Right cardiac atrium (tissue), 5 donors: ENCODE measurements at places on chromosomes 6 and 20.

DNA sequence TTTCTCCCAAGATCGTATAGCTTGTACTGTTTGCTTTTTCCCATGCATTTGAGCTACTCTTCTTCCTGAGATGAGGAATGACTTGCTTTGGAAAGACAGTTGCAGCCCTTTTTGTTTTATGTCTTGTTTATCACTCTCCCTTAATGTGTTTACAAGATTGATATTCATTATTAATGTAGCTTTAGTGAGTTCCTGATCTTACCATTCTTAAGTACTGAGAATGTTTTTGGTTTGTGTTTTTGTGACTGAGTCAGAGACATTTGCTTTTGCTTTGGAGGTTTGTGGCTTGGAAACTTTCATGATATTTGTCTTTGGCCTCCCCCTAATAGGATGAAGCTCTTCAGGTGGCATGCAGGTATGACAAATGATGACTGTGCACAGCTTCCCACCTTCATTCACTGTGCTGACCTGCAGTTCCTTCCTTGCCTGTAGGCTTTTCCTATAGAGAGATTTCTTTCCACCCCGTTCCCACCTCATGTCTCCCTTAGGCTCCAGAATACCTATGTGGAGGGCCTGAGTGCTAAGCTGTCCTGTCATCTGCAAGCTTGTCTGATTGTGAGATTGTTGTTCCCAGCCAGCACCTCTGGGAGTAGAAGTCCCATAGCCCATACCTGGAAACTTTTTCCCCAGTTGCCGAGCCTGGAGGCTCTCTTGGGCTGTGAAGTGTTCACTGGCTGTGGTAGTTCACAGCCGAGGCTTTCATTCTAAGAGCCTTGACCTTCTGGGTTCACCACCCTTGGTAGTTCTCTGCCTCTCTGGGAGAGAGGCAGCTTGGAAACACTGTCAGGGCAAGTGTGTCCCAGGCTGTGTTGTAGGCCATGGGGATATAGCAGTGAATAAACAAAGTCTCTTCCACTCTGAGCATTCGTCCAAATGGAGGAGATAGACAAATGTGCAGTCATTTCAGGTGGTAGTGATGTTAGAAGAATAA lies 27.1 kb downstream of the CDS2 start:
- DNase-seq: no peak

DNA sequence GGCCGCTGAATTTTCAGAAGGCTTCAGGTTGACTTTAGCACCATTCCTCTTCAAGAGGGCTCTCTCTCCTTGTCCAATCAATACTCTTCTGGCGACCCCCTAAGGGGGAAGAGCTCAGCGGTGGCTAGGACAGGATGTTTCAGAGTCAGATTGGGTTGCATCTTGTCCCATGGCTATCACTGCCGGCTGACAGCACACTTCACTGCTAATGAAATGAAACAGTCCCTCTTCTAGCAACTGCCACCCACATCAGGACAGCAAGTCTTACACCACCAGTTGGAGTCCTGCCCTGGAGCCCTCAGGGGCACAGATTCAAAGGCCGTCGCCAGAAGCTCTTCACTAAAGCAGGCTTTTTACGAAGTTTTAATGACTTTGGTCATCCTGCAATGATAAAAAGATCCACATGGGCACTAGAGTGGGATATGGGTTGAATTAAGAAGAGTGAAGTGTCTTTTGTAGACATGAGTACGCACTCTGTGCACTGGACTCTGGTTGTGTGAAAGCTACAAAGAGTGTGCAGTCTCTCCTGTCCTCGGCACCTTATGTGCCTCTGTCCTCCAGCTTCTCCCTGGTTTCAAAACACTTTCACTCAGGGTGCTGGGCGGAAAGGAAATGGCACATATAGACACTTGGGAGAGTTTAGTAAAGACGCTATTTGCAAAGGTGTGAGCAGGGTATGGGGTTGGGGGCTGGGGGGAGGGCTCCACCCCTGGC lies 66.1 kb upstream of the SLC22A16 start:
- peak; percentile 74 for DNase-seq

GRCh38 chr20:59770270-59770669 lies 163.2 kb downstream of the SYCP2 start:
- DNase-seq: no peak

- DNase-seq: no peak
Observed at GRCh38 chr20:40774252-40774651, 85.2 kb upstream of the MAFB start.

GRCh38 chr6:39892490-39893129 lies 41.7 kb downstream of the MOCS1 start:
- peak; percentile 87 for DNase-seq

- no peak for DNase-seq
Observed at GRCh38 chr6:53746442-53747103, 48.2 kb upstream of the LRRC1 start.

GRCh38 chr6:132076452-132076851 lies 125.3 kb upstream of the CCN2 start:
- DNase-seq: no peak

DNA sequence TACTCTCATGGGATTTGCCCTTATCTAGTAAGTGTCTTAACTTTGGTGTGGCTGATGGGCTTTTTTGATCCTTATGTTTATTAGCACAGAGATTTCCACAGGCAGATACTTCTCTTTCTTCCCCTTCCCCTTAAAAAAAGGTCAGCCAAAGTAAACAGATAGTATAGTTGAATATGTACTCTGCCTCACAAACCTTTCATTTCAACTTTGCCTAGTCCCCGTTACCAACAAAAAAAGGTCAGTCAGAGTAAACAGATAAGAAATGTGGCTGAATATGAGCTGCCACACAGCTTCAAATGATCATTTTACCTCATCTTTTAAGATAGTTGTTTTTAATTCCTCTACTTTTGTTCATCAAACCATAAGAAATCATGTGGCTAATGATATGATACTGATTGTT lies 34.1 kb upstream of the SLC35D3 start:
- DNase-seq: no peak

DNA sequence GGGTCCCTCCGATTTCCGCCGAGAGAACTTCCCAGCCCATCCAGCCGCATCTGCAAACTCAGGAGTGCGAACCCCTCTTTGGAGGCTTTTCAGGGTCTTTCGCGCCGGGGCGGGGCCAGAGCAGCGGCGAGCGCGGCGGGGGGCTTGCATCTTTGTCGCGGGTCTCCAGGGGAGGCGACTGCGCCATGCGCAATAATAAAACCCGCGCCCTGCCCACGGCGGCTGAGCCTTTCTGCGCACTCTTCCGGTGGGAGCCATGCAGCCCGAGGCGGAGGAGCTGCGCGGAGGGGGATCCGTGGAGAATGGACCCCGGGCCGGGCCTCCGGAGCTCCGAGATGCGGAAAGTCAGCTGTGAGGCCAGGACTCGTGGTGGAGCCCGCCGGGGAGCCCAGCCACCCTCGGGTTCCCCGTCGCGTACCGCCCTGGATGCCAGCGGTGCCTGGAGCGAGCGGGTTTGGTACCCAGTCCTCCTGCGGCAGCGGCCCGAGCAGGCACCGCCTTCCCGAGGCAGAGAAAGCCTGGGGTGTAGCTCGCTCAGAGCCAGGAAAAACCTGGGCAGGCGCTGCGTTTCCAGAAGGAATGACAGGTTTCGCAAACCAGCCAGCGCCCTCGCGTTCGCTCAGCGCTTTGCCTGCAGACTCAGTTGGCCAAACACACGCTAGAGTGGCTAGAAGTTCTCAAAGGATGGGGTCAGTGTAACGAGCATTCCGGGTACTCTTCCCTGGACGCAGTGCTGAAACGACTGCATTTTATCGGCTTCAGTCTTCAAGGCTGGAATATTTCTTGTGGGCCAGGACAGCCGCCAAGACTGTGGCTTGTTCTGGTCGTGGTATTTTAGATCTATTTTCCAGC lies 1.2 kb downstream of the AKAP12 start:
- DNase-seq: peak; percentile 78
